ENCODE measurements at places on chromosomes 3 and 15.

GRCh38 chr3:39592311-39593050 is 125.0 kb downstream of the MOBP start:
- DNase-seq: no peak

GRCh38 chr3:7875925-7876324 is 625.7 kb upstream of the LMCD1 start:
- DNase-seq: no peak

GRCh38 chr15:63234451-63234870 is 42.9 kb upstream of the APH1B start:
- DNase-seq: no peak

GRCh38 chr15:90181776-90182175 is 19.4 kb upstream of the SEMA4B start:
- no peak for DNase-seq

DNA sequence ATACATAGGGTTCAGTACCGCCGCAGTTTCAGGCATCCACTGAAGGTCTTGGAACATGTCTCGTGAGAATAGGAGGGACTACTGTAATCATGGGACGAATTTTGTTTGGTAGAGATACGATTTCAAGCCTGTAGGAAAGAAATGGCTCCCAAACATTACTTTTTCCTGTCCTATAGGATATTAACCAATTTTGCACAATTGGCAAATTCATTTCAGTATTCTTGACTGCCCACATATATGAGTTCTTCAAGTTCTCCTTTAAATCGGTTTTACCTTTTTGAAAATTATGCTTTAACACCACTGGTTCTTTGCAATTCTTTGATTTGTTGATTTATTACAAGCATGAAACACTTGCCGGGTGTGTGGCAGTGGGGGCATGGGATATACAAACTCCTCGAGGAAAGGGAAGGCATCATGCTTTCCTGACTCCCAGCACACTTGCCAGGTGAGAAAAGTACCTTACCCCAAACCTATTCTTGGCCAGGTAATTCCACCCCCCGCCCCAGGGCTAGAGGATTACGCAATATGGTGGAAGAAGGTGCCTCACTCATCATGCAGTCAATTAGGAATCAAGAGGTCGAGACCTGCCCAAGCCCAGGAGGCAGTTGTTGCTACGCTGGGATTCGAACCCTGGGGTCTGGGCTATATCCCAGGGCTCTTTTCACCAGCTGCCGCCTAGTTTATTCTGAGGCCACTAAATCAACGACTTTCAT is 584 bp upstream of the LARS2 start:
- no peak for DNase-seq
